WERI-Rb-1 (cell line): ENCODE measurements at places on chromosomes 2 and 18.

DNA sequence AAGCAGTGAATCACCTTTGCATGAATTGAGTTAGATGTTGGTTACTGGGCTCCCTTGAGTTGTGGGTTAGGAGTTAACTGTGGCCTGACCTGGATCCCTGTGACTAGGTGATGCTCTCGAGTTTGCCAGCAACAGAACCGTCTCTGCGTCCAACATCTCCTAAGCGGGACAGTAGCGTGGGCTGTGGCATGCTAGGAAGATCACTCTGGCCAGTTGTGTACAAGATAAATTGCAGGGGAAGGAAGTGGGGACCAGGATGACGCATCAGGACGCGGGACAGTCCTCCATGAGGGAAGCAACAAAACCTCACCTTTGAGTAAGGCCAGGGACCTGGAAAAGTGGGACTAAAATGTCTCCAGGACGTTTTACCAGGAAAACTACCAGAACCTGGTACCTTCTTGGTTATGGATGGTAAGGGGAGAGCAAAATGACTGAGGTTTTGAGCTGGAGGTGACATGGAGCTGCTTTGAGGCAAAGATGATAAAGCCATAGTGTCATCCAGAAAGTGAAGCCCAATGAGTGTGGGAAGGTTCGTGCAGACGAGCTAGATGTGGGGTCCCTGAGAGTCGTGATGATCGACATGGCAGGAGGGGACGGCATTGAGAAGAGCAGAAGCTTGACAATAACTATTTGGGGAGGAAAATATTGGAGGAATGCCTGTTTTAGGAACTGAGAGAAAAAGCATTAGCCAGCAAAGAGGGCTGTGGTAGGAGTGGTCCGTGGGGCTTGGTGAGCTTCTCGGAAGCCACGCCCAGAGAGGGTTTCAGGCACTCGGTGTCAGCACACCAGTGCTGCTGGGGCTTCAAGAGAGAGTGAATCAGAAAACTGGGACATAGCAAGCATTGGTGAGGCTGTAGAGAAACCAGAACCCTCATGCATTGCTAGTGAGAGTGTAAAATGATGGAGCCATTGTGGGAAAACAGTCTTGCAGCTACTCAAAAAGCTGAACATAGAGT, 95.1 kb downstream of the SMAD7 start:
- no peak for DNase-seq

- no peak for DNase-seq
Observed at GRCh38 chr18:33606621-33607020, 28.6 kb downstream of the ASXL3 start.

- peak; percentile 15 for DNase-seq
Observed at GRCh38 chr2:181070119-181070835, 89.9 kb downstream of the UBE2E3 start.

- peak; percentile 61 for DNase-seq
Observed at GRCh38 chr2:85539361-85540132, 579 bp downstream of the MAT2A start.

- no peak for DNase-seq
Observed at GRCh38 chr18:23574611-23575308, 11.5 kb downstream of the NPC1 start.

DNA sequence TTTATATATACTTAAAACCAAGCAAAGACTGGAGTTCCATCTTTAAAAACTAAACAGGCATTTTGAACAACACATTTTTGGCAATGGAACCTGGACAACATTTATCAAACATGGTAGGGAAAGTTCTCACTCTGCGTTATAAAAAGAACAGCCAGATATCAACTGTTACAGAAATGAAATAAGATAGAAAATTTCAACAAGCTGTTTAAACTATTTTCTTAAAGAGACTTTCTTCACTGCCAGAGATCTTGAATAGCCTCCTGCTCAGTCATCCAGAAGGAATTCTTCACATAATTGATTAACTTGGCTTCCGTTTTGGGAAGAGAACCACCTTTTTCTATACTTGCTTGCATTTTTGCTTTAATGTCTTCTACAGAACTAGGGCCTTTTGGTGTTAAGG, 166.0 kb upstream of the PIK3C3 start:
- DNase-seq, result no peak

DNA sequence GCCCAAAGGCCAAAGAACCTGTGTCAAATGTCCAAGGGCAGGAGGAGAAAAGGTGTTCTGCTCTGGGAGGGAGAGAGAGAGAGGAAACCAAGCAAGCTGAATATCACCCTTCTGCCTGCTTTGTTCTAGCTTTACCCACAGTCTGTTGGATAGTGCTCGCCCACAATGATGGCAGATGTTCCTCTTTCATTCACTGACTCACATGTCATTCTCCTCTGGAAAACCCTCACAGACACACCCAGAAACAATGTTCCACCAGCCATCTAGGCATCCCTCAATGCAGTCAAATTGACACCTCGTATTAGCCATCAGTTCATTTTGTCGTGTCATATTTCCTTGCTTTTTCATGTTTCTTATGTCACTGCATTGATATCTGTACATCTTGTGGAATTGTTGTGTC, 150.3 kb downstream of the UBR3 start:
- no peak for DNase-seq

DNA sequence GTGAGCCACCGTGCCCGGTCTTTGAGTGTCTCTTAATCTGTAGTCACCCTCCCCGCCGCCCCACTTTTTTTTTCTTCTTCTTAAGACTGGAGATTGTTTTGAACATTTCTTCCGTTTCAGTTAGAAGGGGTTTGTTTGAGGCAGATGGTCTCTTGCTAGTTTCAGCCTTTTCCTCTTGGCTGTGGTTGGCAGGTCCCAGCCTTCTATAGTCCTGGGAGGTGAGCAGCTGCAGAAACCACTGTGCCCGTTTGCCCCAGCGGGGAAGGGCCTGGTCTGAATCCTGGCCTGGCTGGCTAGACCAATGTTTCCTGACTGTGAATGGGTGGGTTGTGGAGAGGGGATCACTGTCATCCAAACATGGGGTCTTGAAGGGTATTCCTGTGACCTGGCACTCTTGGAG, 30.1 kb upstream of the MCFD2 start:
- DNase-seq, result no peak

DNA sequence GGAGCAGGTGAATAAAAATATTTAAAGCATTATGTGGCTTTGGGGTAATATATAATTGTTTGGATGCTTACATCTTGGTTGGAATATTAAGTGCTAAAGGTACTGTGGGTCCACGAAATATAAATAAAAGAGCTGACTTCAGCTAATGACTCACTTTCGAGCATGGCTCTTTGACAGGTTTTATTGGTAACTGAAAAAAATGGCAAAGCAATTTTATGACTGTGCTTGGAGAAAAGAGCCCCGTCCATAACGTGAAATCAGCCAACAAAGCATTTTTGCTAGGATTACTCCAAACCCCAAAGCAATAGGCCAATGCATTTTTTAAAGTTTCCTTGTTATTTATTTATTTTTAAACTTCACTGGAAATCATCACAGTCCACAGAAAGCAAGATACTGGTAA, 397.2 kb upstream of the CDH19 start:
- no peak for DNase-seq

DNA sequence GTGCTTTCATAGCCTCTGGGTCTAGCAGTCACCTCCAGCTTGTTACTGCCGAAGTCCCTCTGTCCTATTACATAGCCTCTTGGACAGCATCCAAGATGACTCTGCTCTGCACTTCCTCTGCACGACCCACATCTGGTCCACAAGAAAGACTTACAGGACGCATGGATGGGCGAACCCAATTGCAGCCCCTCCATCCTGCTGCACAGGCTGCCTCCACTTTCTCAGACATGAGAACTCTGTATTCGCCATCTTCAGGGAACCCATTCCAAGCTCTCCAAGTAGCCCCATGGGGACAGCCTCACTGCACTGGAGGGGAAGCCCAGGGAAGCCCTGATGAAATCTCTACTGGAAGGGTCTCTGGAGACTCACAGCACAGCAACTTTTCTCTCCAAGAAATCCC, 172.1 kb downstream of the GFPT1 start:
- DNase-seq, result no peak
